ENCODE measurements at places on chromosomes 16 and 17. TPM values are rescaled to one million over a fixed set of nuclear protein-coding genes. Genes with fewer than 3 reads are reported as not detected.

TMED6 gene
- total RNA-seq, result 0.06 TPM

KRT31 gene
- not detected for total RNA-seq

GFER gene
- total RNA-seq, result 40.1 TPM

C16orf86 gene
- 0.11 TPM for total RNA-seq

Data from A549 treated with CpdA at 1 μM for 4 hours (cell line).